Cardiac fibroblast (primary cell): ENCODE measurements at places on chromosomes 13 and 19.
A peak's percentile ranks its signal among the peaks of the same experiment; 100 is the strongest.

- DNase-seq, result no peak
These were observed 7.1 kb upstream of the ACTL9 start for GRCh38 chr19:8705742-8706141.

DNA sequence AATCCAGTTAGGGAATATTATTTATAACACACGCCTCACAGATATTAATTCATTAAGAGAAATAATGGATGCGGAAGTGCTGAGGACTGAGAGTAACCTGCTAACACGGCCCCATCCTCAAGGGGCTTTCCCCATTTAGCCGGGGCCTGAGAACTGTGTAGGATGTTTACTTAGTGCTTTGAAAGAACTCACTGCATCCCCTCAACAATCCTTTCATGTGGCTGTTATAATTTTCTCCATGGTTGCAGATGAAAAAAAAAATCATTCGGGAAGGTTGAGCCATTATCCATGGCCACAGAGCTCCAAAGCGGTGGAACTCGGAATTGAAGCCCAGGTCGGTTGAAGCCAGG, 98.2 kb downstream of the ING1 start:
- no peak for DNase-seq

GRCh38 chr19:51607077-51607476, 23.1 kb downstream of the SIGLEC5 start:
- DNase-seq, result no peak

- peak; percentile 51 for DNase-seq
These were observed 552.5 kb downstream of the TBC1D4 start for GRCh38 chr13:74929436-74929835.

DNA sequence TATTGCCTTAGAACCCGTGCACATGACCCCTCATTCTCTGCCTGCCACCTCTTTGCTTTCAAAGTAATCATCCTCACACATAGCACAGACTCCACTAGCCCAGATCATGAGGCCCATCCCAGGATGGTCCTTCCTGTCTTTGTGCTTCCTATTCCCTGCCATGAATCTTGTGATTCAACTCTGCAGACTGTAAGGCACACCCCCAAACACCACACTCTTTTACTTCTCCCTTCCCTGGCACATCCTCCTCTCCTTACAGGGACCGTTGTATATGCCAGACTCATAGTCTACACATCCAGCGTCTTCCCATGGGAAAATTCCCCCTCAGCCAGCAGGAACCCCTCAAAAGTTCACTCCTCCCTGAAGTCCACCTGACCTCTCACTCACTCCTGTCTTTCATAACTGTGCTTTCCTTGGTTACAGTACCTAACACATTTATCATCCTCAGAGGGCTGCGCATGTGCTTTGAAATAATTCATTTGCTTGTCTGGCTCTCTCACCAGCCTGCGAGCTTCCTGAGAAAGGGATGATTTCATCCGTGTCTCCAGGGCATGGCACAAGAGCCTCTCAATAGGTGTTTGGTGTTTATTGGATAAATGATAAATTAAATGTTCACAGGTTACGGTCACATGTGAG, 26.8 kb upstream of the LRCH1 start:
- DNase-seq, result no peak

GRCh38 chr13:106352850-106353249, 182.6 kb downstream of the EFNB2 start:
- no peak for DNase-seq

- DNase-seq, result no peak
These were observed 2641.8 kb upstream of the PCDH20 start for GRCh38 chr13:64057372-64058020.

GRCh38 chr13:60661521-60661920, 264.5 kb downstream of the TDRD3 start:
- DNase-seq, result no peak

GRCh38 chr13:71368336-71368735, 498.7 kb downstream of the DACH1 start:
- DNase-seq, result no peak

GRCh38 chr19:2663920-2664571, 38.4 kb downstream of the GNG7 start:
- no peak for DNase-seq

DNA sequence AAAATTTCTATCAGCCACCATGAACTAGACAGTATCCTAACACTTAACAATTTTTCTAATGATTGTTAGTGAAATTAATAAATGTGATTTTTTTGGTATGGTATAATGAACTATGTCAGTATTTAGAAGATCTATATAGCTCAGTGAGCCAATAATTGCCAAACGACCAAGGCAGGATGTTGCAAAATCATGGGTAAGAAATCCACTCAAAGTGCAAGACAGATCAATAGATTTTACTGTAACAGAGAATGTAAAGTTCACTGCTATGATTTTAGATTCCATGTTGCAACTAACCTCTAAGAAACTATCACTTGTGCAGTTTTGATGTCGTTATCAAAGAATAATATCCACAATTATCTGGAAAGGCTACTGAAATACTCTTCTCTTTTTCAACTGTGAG, 44.0 kb upstream of the MYCBP2 start:
- no peak for DNase-seq
